NCI-H2081 (cell line): ENCODE measurements at places on chromosomes 7 and 10.

GRCh38 chr10:127702271-127702670 is 34.7 kb upstream of the FOXI2 start:
- no peak for DNase-seq

DNA sequence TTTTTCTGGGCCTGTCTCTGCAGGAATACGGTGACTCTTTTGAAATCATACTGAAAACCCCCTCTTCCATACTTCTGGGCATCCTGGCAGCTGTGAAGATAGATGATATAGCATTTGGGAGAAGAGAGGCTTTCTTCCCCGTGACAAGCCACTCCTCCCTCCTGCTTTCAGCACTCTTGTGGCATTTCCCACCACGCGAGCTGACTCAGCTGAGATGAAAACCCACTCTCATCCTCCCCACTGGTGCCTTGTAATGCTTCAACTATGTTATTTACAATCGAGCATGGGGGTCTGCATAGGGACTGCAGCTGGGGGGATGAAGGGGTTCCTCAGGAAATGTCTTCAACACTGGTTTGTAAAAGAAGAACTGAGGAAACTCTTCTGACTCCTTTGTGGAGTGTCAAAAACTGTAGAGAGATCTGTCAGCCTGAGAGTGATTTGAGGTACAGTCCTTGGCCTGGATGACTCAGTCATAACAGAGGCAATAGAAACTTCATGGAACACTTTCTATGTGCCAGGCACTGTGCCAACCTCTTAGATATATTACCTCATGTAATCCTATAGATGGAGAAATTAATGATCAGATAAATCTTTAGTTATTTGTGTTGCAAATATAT is 1.7 kb upstream of the TBATA start:
- no peak for DNase-seq

- DNase-seq, result no peak
Measured at GRCh38 chr7:47304727-47305719, 276.9 kb downstream of the TNS3 start.

- DNase-seq, result no peak
Measured at GRCh38 chr7:151109094-151110048, 23.1 kb downstream of the AGAP3 start.

GRCh38 chr10:120657371-120657770 is 193.8 kb upstream of the WDR11 start:
- DNase-seq, result no peak

DNA sequence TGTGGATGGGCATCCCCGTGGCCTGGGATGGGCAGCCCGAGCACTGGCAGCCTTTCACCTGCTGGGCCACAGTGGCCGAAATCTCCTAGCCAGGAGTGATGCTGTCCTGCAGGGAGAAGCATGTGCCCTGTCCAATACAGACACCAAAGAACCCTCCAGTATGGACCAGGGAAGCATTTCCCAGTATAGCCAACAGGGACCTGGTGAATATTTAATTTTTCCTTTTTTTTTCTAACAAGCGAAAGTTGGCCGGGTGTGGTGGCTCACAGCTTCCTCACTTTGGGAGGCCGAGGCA is 11.0 kb downstream of the IMPDH1 start:
- DNase-seq, result no peak

GRCh38 chr10:91215384-91215783 is 5.1 kb upstream of the PCGF5 start:
- no peak for DNase-seq

DNA sequence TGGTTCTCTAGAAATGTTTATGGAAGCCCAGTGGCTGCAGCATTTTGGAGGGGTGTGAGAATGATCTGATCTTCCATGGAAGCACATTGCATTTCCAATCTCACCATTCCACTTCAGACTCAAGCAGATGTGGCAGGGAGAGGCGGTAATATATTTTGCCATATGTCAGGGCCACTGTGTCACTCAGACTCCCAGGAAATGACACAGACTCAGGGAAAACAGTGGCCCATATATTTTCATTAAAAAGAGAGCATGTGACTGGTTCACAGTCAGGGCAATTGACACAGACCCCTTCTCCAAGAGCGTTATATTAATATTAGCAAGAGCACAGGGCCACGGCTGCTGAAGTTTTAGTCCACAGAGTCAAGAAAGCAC is 149.3 kb upstream of the NRP1 start:
- peak; percentile 8 for DNase-seq
